Stimulated activated CD8-positive, alpha-beta memory T cell treated with anti-CD3 and anti-CD28 coated beads, Interleukin-12 subunit alpha, Interleukin-12 subunit beta, amount 100 ng/mL, for 1 hour (primary cell): ENCODE measurements at places on chromosomes 2 and 18.

DNA sequence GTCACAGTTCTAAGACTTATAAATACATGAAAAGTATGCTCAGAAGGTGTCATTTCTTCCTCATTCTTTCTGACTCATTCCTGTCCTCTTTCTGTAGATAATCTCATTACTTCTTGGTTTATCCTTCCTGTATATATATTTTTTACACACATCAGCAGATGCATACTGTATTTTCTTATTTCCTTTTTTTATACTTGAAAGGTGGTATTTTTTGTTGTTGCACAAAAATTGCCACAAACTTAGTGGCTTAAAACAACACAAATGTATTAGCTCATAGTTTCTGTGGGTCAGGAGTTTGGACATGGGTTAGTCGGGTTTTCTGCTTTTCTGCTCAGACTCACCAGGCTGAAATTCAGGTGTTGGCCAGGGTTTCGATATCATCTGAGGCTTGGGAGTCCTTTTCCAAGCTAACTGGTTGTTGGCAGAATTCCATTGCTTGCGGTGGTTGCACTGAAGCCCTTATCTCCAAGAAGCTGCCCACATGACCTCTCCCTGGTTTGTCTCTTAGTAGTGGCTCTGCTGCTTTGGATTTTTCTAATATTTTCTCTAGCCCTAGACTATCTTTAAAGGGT, 162.6 kb downstream of the FMNL2 start:
- DNase-seq, result no peak

- DNase-seq, result no peak
Observed at GRCh38 chr2:183283209-183283608, 159.0 kb downstream of the NUP35 start.

DNA sequence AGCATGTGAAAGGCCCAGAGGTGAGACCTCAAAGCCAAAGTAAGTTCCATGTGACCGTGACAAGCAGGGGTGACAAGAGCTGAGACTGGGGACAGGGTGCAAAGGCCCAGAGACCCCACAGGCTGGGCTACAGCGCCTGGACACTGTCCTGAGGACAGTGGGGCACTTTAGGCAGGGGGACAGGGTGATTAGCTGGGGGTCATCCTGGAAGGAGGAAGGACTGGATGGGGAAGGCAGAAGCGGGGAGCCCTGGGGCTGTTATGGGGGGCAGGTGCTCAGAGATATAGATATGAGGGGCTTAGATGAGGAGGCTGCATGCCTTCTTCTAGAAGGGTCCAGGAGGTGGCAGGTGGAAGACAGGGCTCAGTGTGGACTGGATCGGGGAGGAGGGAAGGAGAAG, 31.5 kb downstream of the KIF1A start:
- no peak for DNase-seq

DNA sequence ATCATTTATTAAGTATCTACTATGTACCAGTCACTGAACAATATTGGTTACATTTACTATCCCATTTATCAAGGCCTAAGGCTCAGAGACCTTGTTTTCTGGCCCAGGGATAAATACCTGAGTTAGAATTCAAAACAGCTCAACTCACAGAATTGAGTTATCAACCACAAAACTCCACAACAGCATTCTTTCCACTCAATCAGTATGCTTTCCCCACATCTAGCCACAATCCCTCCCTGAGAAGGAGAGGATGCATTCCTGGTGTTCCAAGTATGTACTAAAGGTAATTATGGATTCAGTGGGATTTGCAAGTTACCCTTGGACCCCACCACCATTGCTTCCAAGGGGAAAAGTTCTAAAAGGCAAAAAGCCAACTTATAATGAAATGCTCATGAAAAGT, 104.2 kb upstream of the PID1 start:
- no peak for DNase-seq
